Left lung (tissue), 14 donors: ENCODE measurements at places on chromosomes 12 and 14. TPM values are rescaled to one million over a fixed set of nuclear protein-coding genes. Genes with fewer than 3 reads are reported as not detected.

- no peak for DNase-seq
Measured at GRCh38 chr14:105890474-105891220, 364.3 kb downstream of the TMEM121 start.

DNA sequence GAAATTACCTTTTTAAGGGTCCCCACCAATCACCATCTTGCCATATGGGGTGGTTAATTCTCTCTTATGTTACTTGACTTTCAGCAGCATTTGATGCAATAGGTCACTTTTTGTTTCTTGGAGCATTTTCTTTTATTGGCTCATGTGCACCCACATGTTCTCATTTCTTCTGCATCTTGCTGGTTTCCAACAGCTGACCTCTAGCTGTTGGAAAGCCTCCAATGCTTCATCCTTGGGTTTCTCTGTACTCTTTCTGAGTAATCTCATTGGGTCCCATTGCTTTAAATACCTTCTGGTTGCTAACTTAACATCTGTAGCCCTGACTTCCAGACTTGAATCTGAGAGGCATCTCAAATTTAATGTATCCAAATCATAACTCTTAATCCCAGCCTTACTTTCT is 116.8 kb downstream of the CRADD start:
- no peak for DNase-seq

GRCh38 chr14:99565383-99565782 is 38.6 kb downstream of the CCDC85C start:
- no peak for DNase-seq

DNA sequence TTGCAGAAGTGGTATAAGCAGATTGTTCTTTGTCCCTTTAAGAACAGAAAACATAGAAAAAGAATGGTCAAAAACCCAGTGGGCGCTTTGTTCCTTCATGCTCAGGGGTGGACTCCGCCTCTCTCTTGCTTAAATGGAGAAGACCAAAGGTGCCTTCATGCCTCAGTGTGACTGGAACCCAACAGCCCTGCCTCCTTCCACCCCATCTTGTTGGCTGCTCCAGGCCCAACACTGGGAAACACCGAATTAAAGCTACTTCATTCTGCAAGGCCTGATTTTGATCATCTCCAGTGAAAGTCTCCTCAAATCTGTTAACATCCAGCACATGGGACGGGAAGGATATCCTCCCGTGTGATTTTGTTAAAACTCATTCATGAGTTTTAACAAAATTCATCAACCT is 103.7 kb downstream of the BCL11B start:
- DNase-seq = no peak

The BMAL2 gene
- polyA plus RNA-seq = 4.7 TPM

The STRN3 gene
- 49.0 TPM for polyA plus RNA-seq

The DCAF4 gene
- polyA plus RNA-seq = 27.7 TPM
